ENCODE measurements at places on chromosomes 2 and 18.

GRCh38 chr2:133345638-133346037 lies 222.6 kb downstream of the NCKAP5 start:
- H3K36me3 ChIP-seq, result no peaks in the 10 kb centered on the region
- H3K27ac ChIP-seq, result no peak overlapping the region
- H3K4me1 ChIP-seq, result no peaks in the 10 kb centered on the region
- no peak overlapping the region for H3K4me3 ChIP-seq
- H3K27me3 ChIP-seq, result no peaks in the 10 kb centered on the region
- no peak for DNase-seq

- peaks cover 23% of the 10 kb centered on the region for H3K27me3 ChIP-seq
- no peak overlapping the region for H3K4me3 ChIP-seq
- H3K27ac ChIP-seq, result no peak overlapping the region
- peaks cover 3% of the 10 kb centered on the region for H3K4me1 ChIP-seq
- no peak for DNase-seq
- peaks cover 4% of the 10 kb centered on the region for H3K36me3 ChIP-seq
Measured at GRCh38 chr2:187580462-187581124, 26.4 kb upstream of the TFPI start.

GRCh38 chr2:29275186-29275585 lies 160.0 kb downstream of the CLIP4 start:
- no peak for DNase-seq
- no peak overlapping the region for H3K4me3 ChIP-seq
- H3K27ac ChIP-seq, result no peak overlapping the region

- DNase-seq, result no peak
- H3K4me3 ChIP-seq, result no peak overlapping the region
- H3K27me3 ChIP-seq, result no peaks in the 10 kb centered on the region
- H3K36me3 ChIP-seq, result peaks cover 2% of the 10 kb centered on the region
- no peak overlapping the region for H3K27ac ChIP-seq
Measured at GRCh38 chr18:3982541-3982940, 472.6 kb downstream of the DLGAP1 start.

- no peak for DNase-seq
- H3K4me1 ChIP-seq, result peaks cover 44% of the 10 kb centered on the region
- no peak overlapping the region for H3K27ac ChIP-seq
- H3K36me3 ChIP-seq, result peaks cover 6% of the 10 kb centered on the region
Measured at GRCh38 chr2:239245872-239246721, 154.7 kb downstream of the HDAC4 start.

- H3K36me3 ChIP-seq, result peaks cover 6% of the 10 kb centered on the region
- DNase-seq, result peak; percentile 43
- peak overlapping the region; percentile 11 for H3K4me3 ChIP-seq
- H3K27ac ChIP-seq, result peak overlapping the region; percentile 52
- H3K4me1 ChIP-seq, result peaks cover 74% of the 10 kb centered on the region
Measured at GRCh38 chr2:105929516-105929915, 184.8 kb downstream of the NCK2 start.

- H3K36me3 ChIP-seq, result no peaks in the 10 kb centered on the region
- H3K27ac ChIP-seq, result no peak overlapping the region
- H3K27me3 ChIP-seq, result no peaks in the 10 kb centered on the region
- no peaks in the 10 kb centered on the region for H3K4me1 ChIP-seq
Measured at GRCh38 chr2:116510117-116510671, 1304.3 kb upstream of the DDX18 start.

DNA sequence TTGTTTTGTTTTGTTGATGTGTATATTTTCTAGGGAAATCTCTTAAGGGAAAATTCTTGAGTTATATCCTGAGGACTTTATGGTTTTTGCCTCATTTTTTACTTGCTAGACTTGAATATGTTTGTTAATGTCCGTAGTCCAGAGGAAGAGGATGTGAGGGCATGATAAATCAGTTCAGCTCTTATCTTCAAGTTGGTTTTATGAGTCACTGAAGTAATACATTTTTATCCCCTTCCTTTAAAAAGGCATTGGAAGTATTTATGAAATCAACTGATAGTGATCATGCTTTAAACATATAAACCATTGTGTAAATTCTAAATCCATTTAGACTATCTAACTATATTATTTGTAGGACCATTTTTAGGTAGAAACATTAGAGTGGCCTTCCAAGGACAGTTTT lies 43.9 kb upstream of the CYBRD1 start:
- H3K27ac ChIP-seq, result no peak overlapping the region
- no peak for DNase-seq
- peaks cover 20% of the 10 kb centered on the region for H3K36me3 ChIP-seq
- H3K4me1 ChIP-seq, result no peaks in the 10 kb centered on the region

DNA sequence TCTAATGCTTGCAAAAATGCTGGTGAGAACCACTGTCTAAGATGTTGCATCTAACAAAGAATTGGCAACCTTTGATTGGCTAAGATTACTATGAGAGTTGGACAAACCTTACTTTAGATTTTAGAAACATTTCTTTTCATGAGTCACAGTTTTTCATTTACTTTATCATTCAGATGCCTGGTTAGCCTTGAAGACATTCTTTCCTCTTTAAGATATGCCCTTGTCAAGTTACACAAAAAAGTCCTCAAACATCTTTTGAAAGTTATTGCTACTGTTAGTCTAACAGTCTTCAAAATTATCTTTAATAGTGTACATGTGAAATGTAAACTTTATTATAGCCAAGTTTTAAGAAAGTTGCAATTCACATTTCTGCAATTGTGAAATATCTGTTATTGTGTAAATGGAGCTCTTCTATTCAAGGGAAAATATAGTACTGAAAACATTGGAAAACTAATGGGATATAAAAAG lies 276.3 kb downstream of the RND3 start:
- no peak overlapping the region for H3K27ac ChIP-seq
- no peak overlapping the region for H3K4me3 ChIP-seq
- no peaks in the 10 kb centered on the region for H3K27me3 ChIP-seq
- DNase-seq, result no peak
- no peaks in the 10 kb centered on the region for H3K4me1 ChIP-seq

- peaks cover 7% of the 10 kb centered on the region for H3K36me3 ChIP-seq
- no peak for DNase-seq
- no peak overlapping the region for H3K4me3 ChIP-seq
Measured at GRCh38 chr2:222907790-222908441, 47.1 kb downstream of the ACSL3 start.

GRCh38 chr2:39688181-39688580 lies 22.5 kb downstream of the TMEM178A start:
- no peak for DNase-seq
- H3K27me3 ChIP-seq, result peaks cover 14% of the 10 kb centered on the region
- H3K27ac ChIP-seq, result no peak overlapping the region
- H3K36me3 ChIP-seq, result no peaks in the 10 kb centered on the region
- no peak overlapping the region for H3K4me3 ChIP-seq
- H3K4me1 ChIP-seq, result no peaks in the 10 kb centered on the region

GRCh38 chr18:70522183-70522680 lies 233.4 kb downstream of the SOCS6 start:
- H3K4me3 ChIP-seq, result no peak overlapping the region
- DNase-seq, result no peak
- no peaks in the 10 kb centered on the region for H3K27me3 ChIP-seq

DNA sequence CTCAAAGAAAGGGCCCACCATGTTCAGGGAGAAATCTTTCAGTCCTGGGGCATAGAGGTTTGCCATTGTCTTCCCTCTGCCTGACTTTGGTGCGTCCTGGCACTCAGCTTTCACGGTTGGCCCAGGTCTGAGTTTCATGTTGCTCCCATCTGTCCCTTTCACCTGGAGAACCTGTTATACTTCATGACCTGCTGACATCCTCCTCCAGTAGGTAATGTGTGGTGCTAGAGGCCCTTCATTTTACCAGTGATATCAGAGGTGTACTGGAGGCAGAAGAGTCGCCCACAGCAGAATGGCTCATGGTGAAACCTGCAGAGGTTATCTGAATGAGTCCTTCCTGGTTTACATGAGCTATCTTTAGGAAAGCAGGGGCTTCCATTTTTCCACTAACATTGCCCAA lies 128.8 kb upstream of the DLX2 start:
- peaks cover 26% of the 10 kb centered on the region for H3K27me3 ChIP-seq
- H3K36me3 ChIP-seq, result no peaks in the 10 kb centered on the region
- no peak overlapping the region for H3K27ac ChIP-seq
- DNase-seq, result no peak

DNA sequence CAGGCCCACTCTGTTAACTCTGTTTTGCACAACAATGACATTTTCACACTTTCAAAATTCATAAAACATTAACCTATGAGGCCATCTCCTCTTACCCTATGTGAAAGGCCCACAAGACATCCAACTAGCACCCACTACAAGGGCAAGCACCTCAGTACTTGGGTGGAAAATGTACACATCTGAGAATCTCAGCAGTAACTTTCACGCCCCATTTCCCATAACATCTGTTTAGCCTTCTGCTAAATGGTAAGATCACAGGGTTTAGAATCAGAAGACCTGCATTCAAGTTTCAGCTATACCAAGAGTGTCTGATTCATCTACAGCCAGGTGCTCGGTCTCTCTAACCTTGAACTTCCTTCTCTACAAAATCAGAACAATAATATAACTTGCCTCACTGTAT lies 89.2 kb downstream of the SP100 start:
- peak overlapping the region; percentile 34 for H3K27ac ChIP-seq
- H3K36me3 ChIP-seq, result peaks cover 46% of the 10 kb centered on the region
- no peaks in the 10 kb centered on the region for H3K27me3 ChIP-seq
- DNase-seq, result no peak
- H3K4me3 ChIP-seq, result no peak overlapping the region

DNA sequence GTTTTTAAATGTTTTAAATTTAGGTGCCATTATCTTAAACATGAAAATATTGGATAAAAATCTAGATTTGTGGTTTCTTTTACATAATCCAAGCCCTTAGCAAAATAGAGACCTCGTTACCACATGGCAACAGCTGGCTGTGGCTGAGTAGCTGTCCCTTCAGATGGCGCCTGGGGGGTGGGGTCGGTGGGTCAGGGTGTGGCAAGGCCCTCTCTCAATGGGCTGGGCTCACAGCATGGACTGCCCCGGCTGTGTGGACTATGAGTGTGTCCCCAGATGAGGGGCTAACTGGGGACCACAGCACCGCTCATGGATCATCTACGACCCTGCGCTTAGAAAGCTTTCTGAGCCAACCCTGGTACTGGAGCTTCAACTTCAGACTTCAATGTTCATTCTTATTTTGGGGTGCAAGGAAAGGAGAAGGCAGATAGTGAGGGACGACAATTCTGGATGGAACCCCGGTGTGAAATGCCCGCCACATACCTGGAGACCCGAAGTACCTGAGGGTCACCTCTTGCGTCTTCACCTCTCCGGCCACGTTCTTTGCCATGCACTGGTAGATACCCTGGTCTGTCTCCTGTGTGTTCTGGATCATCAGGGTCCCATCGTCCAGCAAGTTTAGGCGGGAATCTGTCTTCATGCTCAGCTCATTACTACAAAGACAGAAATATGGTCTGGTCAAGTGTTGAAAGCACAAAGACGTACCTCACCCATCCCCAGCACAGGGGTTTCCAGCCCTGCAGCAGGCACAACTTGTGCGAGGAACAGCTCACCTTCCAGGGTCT lies 71.0 kb downstream of the PXDN start:
- DNase-seq, result no peak
- no peaks in the 10 kb centered on the region for H3K36me3 ChIP-seq
- H3K27me3 ChIP-seq, result no peaks in the 10 kb centered on the region
- no peak overlapping the region for H3K4me3 ChIP-seq
- H3K27ac ChIP-seq, result no peak overlapping the region

DNA sequence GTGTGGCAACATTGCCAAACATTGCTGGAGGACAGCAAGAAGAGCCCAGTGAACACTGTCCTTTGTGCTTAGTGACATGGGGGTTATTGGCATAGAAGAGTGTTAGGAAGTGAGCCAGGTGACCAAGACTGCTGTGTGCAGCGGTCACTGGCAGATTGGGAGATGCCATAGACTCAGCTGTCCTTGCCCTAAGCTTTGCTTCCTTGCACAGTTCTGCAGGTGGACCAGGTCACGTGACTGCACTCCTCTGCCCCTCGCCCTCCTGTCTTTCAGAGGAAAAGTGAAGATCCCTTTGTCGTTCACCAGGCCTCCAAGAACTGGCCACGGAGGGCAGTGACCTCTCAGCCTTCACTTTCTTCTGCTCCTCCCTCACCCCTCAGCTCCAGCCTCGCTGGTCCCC lies 215.6 kb upstream of the SMIM21 start:
- no peak overlapping the region for H3K27ac ChIP-seq
- H3K4me3 ChIP-seq, result no peak overlapping the region
- peaks cover 3% of the 10 kb centered on the region for H3K36me3 ChIP-seq
- no peak for DNase-seq
- H3K4me1 ChIP-seq, result no peaks in the 10 kb centered on the region
- H3K27me3 ChIP-seq, result no peaks in the 10 kb centered on the region

- no peak for DNase-seq
- H3K27me3 ChIP-seq, result peaks cover 40% of the 10 kb centered on the region
- peaks cover 3% of the 10 kb centered on the region for H3K36me3 ChIP-seq
- no peak within 1 kb of the TSS for H3K27ac ChIP-seq
- no peak within 1 kb of the TSS for H3K4me3 ChIP-seq
- H3K4me1 ChIP-seq, result no peaks in the 10 kb centered on the region
Measured at GRCh38 chr18:27185025-27185763, at the start of gene CHST9. Gene CHST9, minus strand, starts transcription at chr18:27185308. Its CDS starts 42,499 bp downstream, at chr18:27142809.

DNA sequence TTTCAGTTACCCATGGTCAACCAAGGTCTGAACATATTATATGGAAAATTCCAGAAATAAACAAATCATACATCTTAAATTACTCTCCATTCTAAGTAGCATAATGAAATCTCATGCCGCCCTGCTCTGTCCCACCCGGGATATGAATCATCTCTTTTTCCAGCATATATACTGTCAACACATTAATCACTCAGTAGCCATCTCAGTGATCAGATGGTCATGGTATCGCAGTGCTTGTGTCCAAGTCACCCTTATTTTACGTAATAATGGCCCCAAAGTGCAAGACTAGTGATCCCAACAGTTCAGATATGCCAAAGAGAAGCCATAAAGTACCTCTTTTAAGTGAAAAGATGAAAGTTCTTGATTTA lies 43.8 kb downstream of the OSBPL6 start:
- no peaks in the 10 kb centered on the region for H3K27me3 ChIP-seq
- no peak overlapping the region for H3K4me3 ChIP-seq
- no peak overlapping the region for H3K27ac ChIP-seq
- no peaks in the 10 kb centered on the region for H3K36me3 ChIP-seq
- DNase-seq, result no peak

DNA sequence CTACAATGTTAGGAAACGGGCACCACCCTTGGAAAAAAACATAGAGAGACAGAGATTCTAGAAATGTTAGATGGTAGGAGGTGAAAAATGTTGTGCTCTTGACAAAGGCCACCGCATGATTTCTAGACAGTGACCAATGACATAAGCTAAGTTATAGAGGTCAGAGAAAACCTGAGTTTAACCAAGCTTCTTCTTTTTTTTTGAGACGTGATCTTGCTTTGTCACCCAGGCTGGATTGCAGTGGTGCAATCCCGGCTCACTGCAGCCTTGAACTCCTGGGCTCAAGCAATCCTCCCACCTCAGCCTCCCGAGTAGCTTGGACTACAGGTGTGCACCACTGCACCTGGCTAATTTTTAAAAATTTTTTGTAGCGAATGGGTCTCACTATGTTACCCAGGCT lies 13.0 kb downstream of the FER1L5 start:
- no peaks in the 10 kb centered on the region for H3K4me1 ChIP-seq
- DNase-seq, result no peak
- no peak overlapping the region for H3K4me3 ChIP-seq
- no peak overlapping the region for H3K27ac ChIP-seq
- H3K36me3 ChIP-seq, result no peaks in the 10 kb centered on the region
- no peaks in the 10 kb centered on the region for H3K27me3 ChIP-seq
